HCEC 1CT (cell line): ENCODE measurements at places on chromosomes 11 and 22.

- DNase-seq: no peak
Measured at GRCh38 chr22:19055801-19056200, 66.4 kb downstream of the DGCR2 start.

DNA sequence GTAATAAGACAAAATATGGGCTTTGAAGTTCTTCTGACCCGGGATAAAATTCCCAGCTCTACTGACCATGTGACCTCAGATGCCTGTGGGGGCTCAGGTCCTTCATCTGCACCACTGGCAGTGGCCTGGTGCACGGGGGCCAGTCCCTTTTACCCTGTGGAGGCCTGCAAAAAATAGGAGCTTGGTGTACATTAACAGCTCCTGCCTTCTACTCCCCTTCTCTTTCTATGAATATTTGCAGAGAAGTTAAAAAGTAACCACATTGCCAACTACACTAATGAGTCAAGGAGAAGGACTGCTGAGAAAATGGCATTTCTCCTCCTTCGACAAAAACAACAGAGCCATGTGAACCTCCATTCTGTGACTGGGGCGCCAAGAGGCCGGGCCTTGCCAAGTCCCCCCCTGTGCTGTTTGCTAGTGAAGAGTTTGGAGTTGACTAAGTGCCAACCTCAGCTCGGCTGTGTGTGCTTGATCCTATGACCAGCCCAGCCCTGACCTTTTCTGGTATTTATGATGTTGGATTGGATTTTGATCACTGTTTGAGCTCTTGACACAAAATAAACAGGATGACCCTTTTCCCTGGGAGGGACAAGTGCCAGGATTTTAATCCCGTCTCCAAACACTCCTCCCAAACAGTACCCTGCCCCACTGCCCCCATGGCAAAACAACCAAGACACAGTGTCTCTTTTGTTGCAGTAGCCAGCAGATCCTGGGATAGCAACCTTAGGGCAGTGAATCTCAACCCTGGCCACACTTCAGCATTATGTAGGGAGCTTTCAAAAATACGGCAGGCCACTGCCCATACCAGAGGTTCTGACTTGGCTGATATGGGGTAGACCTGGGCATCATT, 380.1 kb downstream of the LARGE1 start:
- no peak for DNase-seq

- DNase-seq: no peak
Measured at GRCh38 chr11:84117394-84117793, 831.2 kb upstream of the CCDC90B start.

GRCh38 chr11:80529726-80530125, 1088.9 kb upstream of the TENM4 start:
- no peak for DNase-seq

DNA sequence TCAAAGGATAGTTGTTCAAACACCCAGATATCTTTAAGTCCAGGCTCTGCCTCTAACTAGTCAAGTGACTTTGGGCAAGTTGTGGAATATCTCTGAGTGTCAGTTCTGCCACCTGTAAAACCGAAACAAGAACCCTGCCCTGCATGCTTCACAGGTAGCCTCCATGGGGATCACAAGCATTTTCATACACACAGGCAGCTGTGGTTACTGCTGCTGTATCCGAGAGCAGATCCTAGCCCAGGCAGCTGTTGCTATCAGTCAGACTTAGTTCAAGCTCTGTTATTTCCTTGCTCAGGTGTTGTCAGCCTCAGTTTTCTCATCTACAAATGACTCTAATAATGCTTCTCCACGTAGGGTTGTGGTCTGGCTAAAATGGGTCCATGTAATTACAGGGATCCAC, 6.5 kb upstream of the RASD2 start:
- no peak for DNase-seq

GRCh38 chr11:100964435-100964834, 165.2 kb downstream of the PGR start:
- DNase-seq: no peak

- DNase-seq: no peak
Measured at GRCh38 chr22:16987822-16988221, 20.2 kb downstream of the GAB4 start.

GRCh38 chr11:22938691-22939090, 78.4 kb upstream of the CCDC179 start:
- no peak for DNase-seq

DNA sequence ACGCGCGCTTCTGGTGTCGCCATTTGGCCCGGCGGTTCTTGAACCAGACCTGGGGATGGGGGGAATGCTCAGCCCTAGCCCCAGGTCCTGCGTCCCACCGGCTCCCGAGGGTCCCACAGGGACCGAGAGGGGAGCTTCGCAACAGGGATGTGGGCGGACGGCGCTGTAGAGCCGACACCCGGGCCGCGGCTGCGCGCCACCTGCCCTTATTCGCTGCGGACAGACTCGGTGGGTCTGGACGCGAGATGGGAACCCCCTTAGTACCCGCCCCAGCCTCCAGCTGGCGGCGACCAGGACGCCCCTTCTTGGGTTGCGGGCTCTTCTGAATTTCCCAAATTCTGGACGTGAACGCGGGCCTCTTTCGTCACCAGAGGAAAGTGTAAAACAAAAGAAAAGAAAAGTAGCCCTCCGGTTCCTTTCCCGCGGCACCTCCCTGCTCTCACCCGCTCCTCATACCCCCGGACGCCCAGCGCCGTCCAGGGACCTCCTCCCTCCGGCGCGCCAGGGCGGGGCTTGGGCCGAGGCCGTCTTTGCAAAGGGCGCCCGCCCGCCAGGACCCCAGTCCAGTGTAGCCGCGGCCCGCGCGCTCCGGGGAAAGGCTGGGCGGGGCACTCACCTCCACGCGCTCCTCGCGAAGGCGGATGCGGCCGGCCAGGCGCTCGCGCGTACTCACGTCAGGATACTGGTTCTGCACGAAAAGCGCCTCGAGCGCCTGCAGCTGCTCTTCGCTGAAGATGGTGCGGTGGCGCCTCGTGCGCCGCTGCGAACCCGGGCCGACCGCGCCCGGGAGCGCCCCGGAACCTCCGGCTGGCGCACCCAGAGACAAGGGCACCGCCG, 827 bp downstream of the GSC2 start:
- DNase-seq: no peak

DNA sequence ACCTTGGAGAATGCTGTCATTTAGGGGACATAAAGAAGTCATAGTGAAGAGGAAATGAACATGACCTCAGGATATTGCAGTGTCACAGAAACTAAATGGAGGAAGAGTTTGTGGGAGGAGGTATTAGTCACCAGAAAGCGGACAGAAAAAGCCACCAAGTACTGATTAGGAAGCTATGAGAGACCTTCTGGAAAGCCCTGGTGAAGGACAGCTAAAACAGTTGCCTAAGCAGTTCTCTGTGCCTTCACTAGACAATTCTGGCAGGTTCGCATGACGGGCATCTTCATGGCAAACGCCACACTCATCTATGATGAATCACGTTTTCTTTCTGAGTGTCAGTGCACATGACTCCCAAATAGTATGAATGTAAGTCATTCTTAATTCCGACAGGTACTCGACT, 325.8 kb downstream of the C11orf87 start:
- peak; percentile 39 for DNase-seq

GRCh38 chr11:93234602-93235207, 36.9 kb upstream of the SLC36A4 start:
- DNase-seq: peak; percentile 55

DNA sequence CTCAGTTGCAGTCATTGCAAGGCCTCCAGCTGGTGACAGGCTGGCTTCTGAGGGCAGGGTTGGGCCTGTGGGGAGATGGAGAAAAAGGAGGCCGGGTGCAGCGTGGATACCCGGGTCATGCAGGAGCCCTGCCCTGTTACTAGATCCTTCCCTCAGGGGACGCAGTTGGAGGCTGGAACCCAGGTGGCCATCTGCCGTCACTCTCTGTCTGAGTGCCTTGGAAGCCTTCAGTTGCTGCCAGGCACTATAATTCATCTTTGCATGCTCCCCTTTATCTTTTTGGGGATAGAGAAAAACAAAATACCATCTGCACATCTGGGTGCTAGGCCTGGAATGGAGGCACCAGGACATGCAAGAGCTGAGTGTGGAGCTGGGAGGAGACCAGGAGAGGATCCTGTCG, 82.7 kb downstream of the TP53I11 start:
- DNase-seq: no peak

GRCh38 chr22:50009251-50009650, 3.3 kb downstream of the IL17REL start:
- no peak for DNase-seq

GRCh38 chr11:62345861-62346260, 8.6 kb downstream of the ASRGL1 start:
- DNase-seq: no peak

DNA sequence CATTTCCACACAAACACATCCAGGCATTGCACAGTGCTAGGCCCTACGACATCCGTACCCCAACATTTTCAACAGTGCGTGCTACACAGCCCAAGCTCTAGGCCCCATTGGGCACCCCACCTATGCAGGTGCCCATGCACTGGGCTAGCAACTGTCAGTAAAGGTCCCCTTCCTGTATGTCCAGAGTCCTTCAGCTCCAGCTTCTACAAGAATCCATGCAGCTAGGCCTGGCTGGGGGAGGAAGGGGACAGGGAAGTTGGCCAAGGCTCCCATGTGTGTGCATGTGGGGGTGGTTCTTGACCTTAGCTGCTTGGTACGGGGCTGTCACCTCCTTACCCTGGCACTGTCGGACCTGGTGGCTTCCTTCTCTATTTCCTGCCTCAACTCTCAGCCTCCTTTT, 1.3 kb downstream of the B3GAT1 start:
- no peak for DNase-seq

DNA sequence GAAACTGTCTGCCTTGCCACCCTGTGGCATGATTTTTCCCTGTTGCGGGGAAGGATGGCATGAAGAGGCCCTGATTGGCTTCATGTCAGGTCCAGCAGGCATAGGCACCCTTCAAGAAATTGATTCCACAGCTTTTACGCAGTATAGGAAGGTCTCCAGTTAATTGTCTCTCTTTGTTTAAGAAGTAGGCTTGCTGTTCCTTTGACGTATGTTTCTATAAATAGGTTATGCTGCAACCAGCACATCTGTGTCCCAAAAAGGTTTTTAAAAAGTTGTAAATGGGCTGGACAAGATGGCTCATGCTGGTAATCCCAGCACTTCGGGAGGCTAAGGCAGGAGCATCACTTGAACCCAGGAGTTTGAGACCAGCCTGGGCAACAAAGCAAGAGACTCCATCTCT, 62.6 kb downstream of the CD6 start:
- no peak for DNase-seq

GRCh38 chr11:122690801-122691548, 35.5 kb downstream of the UBASH3B start:
- DNase-seq: no peak

- peak; percentile 70 for DNase-seq
Measured at GRCh38 chr11:35357923-35358322, 61.4 kb downstream of the SLC1A2 start.

DNA sequence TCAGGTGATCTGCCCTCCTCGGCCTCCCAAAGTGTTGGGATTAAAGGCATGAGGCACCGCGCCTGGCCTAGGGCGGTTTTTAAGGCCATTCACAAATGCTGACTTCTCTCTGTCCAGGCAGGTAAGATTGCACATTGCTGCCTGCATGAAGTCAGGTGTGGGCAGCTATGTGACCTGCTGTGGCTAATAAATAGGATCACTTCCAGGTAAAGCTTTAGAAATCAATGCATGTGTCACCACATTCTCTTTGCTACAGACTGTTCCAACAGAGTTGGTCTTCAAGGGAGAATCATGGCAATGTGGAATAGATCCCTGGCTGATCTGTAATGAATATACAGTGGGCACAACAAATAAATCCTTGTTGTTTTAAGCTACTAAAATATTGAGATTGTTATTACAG, 260.3 kb upstream of the PITPNB start:
- DNase-seq: no peak

DNA sequence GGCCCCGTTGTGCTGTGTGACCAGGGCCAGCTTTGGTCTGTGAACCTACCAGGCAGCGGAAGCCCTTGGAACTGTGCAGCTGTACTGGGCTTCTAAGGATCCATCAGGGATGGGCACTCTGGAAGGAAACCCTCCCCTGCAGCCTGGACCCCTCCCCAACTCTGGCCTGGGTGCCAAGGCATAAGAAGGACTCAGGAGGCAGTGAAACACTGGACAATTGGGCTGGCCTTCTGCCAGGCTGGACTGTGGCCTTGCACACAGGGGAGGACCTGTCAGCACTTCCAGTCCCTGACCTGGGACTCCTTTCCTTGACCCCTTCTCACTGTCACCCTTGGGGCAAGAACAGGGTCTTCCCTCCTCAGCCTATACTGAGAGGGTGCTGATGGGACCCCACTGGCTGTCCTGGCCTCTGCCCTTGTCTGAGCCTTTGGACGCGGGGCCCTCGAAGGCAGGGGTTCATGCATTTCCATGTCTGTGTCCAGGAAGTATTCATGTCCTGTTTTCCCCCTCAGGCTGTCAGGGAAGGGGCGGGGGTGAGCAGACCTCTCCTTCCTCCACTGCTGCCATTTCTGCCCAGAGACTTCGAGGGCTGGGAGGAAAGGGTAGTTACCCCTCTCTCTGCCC, 39.6 kb downstream of the PDE2A start:
- DNase-seq: no peak

DNA sequence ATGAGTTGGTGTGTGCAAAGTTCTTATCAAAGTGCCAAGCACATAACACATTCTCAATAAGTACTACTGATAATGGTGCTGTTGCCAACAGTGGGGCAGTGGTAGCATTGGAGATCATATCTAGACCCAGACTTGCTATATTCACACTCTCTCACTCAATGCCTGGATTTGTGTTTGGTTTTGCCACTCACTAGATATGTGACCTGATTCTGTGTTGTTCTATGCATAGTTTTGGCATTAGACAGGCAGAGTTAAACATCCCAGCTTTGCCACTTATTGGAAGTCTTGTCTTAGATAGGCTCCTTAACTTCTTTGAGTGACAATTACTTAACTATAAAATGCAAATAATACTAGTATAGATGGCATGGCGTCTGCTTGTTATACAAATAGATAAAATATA, 642.6 kb upstream of the CCDC179 start:
- no peak for DNase-seq

GRCh38 chr11:119937412-119937811, 200.5 kb downstream of the TRIM29 start:
- no peak for DNase-seq

GRCh38 chr11:130188047-130188446, 28.5 kb downstream of the ST14 start:
- DNase-seq: no peak

DNA sequence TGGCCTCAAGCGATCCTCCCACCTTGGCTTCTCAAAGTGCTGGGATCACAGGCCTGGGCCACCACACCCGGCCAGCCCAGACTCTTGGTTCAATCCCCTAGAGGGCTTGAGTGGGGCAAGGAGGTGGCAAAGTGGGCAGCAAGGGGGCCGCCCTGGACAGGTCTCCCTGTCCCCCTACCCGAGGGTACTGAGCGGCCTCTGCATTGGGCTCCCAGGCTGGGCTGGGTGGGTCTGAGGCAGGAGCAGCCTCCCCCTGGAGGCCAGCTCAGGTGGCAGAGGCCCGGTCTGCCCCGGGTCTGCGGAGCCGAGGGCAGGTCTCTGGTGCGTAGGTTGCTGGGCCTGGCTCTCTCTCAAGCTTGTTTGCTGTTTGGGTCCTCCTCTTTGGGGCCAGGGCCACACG, 22.4 kb upstream of the CCDC188 start:
- no peak for DNase-seq
